ENCODE measurements at places on chromosomes 16 and 17. TPM values are rescaled to one million over a fixed set of nuclear protein-coding genes. Genes with fewer than 3 reads are reported as not detected.

Gene C16orf96
- total RNA-seq: under 0.01 TPM

Gene AIPL1
- total RNA-seq: under 0.01 TPM

Gene CES4A
- 2.1 TPM for total RNA-seq

Gene ABCC12
- not detected for total RNA-seq

Gene RDM1
- total RNA-seq: under 0.01 TPM

Gene TP53TG3C
- not detected for total RNA-seq

Gene HCRT
- total RNA-seq: not detected

Gene CFAP97D1
- under 0.01 TPM for total RNA-seq

Gene TNFRSF13B
- not detected for total RNA-seq

Gene GUCY2D
- not detected for total RNA-seq

Gene GLTPD2
- total RNA-seq: not detected

Gene KRTAP9-2
- not detected for total RNA-seq

Gene TERB1
- total RNA-seq: under 0.01 TPM

Gene EPOP
- 0.33 TPM for total RNA-seq

Gene SLC16A11
- total RNA-seq: under 0.01 TPM

Gene TBC1D3K
- total RNA-seq: not detected

Gene ARL6IP1
- 224 TPM for total RNA-seq

Gene CA5A
- total RNA-seq: not detected

Gene CTF1
- 1.8 TPM for total RNA-seq

Data from fibroblast of lung (primary cell).